Hematopoietic multipotent progenitor cell (in vitro differentiated cells): ENCODE measurements at places on chromosomes 2 and 18. TPM values are rescaled to one million over a fixed set of nuclear protein-coding genes. Genes with fewer than 3 reads are reported as not detected.

- DNase-seq = no peak
Measured at GRCh38 chr2:101307950-101308431, 510 bp downstream of the RNF149 start.

DNA sequence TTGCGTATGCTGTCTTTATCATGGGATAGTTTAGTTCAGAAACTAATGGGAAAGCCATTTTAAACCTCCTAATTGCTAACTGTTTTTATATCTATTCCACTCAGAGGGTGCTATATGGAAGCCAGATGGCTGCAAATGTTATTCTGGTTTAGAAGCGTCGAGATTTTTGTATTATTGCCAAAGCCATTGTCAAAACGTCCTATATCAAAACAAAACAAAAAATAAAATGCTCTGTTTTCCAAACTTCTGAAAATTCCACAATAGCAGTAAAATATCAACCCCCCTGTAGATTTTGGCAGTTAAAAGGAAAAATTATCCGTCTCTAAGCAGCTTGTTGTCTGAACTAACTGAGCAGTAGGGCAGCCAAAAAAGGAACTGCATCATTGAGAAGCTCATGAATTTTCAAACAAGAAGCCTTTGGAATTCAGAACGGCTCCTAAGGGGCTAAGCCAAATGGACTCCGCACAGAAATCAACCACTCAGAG lies 195.4 kb upstream of the CWC22 start:
- no peak for DNase-seq

DNA sequence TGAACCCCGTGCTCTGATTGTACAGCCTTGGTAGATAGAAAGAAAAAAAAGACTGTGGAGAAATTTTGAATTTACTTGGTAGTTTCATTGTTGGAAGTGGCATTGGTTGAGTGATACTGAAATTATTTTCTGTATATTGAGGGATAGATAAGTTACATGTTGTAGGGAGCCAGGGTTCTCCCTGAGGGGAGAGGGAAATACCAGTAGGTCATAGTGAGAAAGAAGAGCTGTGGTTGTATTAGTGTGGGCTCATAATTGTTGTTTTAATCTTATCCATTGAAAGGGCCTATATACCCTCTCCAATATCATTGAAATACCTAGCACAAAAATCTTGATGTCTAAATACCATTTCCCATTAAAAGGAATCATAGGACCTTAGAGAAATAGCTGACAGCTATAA lies 16.9 kb upstream of the RAB31 start:
- DNase-seq = no peak

GRCh38 chr2:219218217-219218731 lies 484 bp downstream of the ABCB6 start:
- no peak for DNase-seq

DNA sequence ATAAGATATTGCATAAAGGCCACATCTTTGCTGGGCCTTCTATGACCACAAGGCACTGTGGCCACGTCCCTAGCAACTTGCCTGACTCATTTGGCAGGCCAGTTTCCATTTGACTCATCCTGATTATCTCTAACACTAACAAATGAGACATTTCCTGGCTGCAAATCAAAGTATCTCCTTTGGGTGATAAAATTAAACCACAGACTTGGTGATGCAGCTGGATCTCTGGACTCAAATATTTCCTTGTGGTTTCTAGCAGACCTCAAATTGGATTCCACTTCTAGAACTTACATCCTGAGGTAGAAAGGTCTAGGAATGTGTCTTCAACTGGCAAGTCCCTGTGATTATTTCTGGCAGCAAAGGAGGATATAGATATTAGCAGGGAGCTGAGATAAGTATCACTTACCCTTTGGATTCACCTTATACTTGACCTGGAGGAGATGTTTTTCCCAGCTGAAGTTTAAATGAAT lies 167.9 kb upstream of the NXPH2 start:
- no peak for DNase-seq

- no peak for DNase-seq
Measured at GRCh38 chr18:35983818-35984217, 11.3 kb downstream of the RMP24 start.

PLEKHA3 gene
- 4.8 TPM for total RNA-seq

PDE11A gene
- under 0.01 TPM for total RNA-seq

TCF23 gene
- not detected for total RNA-seq

CRACDL gene
- 1.6 TPM for total RNA-seq
